Stimulated activated CD4-positive, alpha-beta T cell treated with anti-CD3 and anti-CD28 coated beads, TNF-alpha, amount 100 ng/mL, for 1 hour (primary cell): ENCODE measurements at places on chromosomes 5 and 9.

DNA sequence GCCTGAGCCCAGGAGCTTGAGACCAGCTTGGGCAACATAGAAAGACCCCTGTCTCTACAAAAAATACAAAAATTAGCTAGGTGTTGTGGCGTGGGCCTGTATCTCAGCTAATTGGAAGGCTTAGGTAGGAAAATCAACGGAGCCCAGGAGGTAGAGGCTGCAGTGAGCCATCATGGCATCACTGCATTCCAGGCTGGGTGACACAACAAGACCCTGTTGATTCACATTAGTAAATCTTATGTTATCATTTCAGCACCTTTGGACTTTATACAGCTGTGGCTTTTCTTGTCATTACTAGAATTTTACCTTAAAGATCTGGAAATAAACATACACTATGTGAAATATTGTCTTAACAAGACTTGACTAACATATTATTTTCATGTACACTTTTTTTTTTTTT lies 185.0 kb downstream of the ZNF608 start:
- DNase-seq: no peak

DNA sequence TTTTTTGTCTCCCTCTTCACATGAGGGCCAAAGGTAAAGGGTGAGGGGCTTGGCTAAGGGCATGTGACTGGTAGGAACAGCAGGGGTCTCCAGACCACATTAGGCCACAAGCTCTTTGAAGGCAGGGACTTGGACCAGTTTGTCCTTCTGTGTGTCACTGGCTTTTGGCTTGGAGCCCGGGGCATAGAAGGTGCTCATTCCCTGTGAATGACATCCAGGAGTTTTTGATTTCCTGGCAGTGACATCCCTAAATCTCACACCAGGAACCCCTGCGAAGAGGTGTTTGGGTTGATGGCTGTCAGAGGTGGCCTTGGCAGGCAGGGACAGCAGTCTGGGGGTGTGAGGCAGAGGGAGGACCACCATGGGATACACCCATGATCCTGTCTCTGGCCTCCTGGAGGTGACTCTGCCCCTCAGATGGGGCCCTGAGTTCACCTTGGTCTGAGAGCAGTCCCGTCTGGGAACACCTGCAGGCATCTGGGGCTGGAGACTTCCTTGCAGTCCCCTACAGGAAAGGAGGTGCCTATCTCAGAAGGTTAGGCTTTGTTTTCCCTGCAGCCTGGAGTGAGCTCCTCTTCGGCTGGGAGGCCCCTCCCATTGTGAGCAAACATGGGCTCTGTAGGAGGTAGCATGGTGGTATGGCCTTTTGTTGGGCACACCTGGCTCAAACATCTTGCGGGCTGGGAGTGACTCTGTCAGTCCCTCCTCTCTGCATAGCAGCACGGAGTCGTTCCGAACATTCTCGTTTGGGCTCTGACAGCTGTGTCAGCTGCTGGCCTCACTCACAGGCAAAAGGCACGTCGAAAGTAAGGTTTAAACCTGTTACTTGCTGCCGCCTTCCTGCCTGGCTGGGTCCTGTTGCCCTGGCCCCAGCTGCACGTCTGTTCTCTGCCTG lies 38.6 kb upstream of the PITX1 start:
- DNase-seq: no peak

DNA sequence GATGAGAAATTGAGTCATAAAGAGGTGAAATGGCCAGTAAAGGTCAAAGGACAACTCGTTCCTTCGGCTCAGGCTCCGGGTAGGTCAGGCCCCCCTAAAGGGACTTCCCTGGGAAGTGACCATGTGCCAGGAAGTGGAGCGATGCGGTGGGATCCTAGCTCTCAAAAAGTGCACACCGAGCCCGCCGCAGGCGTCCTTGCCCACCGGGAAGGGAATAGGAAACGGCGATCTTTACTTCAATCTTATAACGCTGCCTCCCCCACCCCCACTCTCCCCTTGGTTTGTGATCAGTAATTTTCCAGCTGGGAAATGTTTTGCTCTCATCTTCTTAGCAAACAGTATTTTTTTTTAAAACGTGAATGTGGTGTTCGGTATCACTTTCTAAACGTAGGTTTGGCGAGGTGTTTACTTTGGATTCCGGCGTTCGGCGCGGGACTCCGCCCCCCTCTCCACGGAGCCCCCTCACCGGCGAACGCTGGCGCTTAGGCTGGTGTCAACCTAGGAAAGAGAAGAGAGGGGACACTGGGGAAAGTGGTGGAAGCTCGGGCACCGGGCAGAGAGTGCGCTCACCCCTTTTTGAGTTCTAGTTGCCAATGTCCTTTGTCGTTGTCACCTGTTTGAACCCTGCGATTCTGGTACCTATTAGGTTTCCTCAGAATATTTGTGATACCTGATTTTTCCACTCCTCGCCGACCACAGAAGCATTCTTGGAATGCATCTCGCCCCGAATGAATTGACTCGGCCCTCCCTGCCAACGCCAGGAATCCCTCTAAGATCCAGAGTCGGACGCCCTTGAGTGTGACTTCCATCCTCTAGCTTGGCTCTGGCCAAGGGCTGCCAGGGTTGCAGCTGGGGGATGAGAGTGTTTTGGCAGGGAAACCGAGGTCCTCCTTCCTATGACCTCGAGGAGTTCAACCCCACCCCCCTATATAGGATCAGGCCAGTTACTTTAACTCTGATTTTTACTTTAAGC lies 1.8 kb upstream of the KLF4 start:
- DNase-seq: no peak

DNA sequence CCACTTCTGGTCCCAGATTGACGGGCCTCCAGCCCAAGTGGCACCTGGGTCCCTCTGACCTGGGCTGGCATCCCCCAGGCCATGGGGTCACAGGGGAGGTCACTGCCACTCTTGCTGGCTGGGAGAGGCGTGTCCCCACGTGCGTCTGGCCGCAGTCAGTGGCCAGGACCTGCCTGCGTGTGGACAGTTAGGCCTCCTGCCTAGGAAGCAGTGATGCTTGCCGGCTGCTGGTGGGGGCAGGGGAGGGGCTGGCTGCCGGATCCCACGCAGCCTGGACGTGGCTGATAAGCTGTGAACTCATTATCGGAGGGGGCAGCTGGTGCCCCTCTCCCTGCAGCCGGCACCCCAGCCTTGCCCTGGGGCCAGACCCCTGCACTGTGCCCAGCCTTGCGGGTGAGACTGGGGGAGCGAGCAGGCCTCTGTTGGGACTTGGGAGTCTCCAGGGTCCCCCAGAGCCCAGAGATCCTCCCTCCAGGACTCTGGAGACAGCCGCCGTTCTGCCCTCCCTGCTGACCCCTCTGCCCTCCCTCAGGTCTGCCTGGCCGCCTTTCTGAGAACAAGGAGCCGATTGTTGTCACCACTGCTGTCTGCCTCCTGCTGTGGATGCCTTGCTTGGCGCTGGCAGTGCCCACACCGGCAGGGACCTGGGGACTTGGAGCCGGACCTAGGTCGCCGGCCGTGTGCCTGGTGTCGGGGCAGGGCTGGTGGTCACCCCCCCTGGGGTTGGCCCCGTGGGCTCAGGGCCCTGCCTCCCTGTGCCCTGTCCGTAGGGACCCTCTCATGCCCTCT lies 12.3 kb downstream of the RXRA start:
- DNase-seq: no peak

DNA sequence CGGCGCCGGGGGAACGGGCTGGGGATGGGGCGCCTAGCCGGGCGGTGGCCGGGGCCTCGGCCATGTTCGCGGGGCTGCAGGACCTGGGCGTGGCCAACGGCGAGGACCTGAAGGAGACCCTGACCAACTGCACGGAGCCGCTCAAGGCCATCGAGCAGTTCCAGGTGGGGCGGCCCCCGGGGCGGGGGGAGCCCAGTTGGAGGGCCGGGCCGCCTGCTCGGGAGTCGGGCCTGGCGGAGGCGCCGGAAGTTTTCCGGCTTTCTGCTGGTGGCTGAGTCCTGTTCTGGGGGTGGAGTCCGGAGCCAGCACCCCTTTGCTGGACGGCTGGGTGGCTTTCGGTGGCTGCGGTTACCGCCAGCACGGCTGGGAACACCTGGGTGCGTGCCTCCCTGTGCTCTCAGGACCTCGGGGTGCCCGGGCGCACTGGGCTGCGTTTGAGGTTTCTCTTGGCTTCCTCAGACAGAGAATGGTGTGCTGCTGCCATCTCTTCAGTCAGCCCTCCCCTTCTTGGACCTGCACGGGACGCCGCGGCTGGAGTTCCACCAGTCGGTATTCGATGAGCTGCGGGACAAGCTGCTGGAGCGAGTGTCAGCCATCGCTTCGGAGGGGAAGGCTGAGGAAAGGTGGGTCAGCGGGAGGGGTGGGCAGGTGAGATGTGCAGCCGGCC lies 454 bp downstream of the NELFB start:
- DNase-seq: no peak

GRCh38 chr5:142131394-142131793 lies 22.8 kb downstream of the NDFIP1 start:
- no peak for DNase-seq

DNA sequence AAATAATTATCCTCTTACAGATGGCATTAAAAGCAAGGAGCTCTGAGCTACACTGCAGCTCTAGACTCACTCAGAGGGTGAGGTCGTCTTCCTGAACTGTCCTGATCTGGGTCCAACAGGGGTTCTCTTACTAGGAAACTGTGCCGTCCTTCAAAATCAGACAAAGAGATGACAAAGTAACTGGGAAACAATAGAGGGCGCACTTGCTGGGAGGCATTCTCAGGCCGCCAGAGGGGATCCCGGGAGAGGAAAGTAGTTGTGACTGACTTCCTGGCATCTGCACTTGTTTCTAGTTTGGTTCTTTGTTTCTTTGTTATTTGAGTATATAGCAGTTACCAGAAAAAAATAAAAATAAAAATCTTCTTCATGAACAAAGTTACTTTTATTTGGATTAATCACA lies 142.9 kb upstream of the MSX2 start:
- no peak for DNase-seq

GRCh38 chr5:91283899-91284298 lies 99.2 kb downstream of the ARRDC3 start:
- no peak for DNase-seq

GRCh38 chr5:137269946-137270345 lies 229.2 kb downstream of the SPOCK1 start:
- no peak for DNase-seq

DNA sequence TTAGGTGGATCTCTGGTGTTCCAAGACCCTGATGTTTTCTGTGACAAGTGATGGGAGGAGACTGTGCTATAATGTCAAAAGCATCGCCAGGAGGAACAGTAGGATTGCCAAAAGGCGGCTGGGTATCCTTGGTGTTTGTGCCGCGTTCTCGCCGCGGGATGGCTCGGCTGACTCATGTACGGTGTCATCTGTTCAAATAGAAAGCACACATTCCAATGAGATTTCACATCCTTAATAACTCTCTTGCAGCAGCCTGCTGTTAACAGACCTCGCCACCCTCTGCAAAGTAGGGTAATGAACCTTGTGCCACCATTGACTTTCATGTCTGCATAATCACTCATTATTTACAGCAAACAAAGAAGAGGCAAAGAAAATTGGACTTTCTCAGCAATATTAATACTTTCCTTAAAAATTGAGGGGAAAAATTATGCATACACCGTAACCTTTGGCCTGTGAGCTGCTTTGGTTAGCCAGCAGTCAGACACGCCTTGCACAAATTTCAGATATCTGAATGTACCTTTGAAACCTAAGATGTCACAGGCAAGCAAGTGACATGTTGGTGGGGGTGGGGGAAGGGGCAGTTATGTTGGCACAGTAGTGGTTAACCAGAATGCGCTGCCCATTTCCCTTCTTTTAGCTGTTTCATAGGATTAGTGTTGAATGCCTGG lies 289.4 kb downstream of the EFNA5 start:
- no peak for DNase-seq

DNA sequence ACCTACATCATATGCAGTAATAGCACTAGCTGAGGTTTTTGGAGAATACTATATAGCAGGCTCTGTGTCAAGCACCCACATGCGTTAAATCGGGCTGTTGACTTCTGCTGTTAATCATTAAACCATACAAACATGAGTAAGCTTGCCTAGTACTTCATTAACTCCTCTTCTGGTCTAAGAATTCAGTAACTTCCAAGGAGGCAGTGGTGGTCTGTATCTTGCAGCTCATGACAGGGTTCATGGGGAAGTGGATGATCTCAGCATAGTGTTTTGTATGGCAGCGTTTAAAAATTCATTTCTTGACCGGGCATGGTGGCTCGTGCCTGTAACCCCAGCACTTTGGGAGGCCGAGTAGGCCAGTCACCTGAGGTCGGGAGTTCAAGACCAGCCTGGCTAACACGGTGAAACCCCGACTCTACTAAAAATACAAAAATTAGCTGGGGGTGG lies at the start of gene HAVCR1:
HAVCR1 (minus strand) TSS at position 24 of the 447 bp plus-strand sequence. CDS start 1,173 bp downstream, outside the sequence.
- no peak for DNase-seq

DNA sequence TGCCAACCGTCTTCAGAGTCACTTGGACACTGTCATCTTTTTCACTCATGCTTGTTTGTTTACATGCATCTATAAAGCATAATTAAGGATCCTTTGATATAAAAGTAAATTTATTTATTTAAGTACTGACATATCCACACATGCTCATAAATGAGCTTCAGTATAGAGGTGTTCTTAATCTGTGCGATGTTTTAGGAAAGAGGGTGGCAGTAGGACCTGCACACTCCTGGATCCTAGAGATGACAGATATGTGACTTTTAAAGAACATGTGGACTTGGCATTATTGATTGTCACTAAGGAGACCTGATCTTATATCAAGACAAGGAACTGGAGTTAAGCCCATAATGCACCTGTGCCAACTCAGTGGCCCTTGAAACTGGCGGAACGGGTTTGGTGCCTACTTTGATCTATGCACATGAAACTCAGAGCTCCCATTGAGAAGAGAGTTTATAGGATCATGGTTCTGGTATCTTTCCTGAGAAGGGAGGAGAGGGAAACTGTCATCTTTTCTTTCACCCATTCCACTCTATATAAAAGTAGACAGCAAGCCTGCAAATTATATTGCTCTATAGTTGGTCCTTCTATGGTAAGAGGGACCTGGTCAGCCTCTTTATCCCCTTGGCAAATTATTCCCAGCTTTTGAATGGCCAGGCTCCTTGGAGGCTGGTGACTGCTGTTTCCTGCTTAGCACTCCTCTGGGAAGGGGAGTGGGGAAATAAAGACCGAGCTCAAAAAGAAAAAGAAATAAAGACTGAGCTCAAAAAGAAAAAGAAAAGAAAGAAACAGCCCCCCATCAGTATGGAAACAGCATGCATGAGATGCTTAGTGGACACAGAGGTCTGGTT lies 57.8 kb upstream of the LIFR start:
- DNase-seq: no peak

- DNase-seq: no peak
Measured at GRCh38 chr5:150195736-150196485, 6.0 kb downstream of the SLC6A7 start.

DNA sequence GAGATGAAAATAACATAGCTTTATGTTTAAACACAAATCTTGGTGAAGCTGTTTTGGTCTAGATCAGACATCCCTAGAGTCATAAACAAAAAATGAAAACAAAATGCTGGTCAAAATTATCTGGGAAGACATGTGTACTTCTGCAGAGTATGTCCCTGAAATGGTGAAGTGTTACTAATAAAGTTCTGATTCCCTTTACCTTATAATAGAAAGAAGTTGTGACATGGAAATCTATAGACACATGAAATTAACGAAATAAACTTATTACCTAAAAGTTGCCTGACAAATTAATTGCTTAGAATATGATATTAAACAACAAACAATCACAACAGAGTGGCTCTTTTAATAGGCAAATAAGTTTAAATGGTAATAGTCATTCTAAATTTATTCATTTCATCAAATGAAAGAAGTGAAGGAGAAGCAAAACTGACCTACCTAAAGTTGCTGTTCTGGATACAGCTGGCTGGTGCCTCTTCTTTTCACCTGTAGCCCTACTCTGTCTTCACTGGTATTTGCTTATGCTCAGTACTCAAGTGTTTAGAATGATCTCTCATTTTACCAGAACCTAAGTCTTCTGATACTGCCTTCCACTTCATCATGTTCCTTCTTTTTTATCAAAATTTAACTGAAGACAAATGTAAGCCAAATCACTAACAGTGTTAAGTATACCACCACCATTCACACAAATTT lies 38.8 kb downstream of the FNIP1 start:
- DNase-seq: no peak

- DNase-seq: no peak
Measured at GRCh38 chr5:143527808-143528207, 124.3 kb upstream of the NR3C1 start.
